Right lung (tissue), 10 donors: ENCODE measurements at places on chromosomes 3 and 15. TPM values are rescaled to one million over a fixed set of nuclear protein-coding genes. Genes with fewer than 3 reads are reported as not detected.
A peak's percentile ranks its signal among the peaks of the same experiment; 100 is the strongest.

GRCh38 chr3:120153294-120153693, 59.0 kb upstream of the GSK3B start:
- no peak for DNase-seq

The SLC12A1 gene
- 2.6 TPM for polyA plus RNA-seq

The IQCF5 gene
- not detected for polyA plus RNA-seq

DNA sequence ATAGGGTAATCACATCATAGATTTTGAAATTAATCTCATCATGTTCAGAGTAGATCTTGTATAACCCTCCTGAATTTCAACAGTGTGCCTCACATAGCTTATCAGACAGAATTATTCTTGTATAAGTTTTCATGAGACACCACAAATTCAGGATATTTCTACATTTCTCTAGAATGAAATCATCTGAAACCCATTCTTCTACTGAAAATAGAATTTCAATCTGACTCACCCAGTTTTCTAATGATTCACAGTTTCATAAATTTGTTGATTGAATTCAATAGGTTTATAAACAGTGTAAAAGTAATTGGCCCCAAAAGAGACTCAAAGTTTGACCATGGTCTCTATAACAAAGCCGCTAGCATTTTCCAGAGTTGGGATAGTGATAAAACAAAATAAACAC, 1082.6 kb upstream of the EPHA6 start:
- no peak for DNase-seq

DNA sequence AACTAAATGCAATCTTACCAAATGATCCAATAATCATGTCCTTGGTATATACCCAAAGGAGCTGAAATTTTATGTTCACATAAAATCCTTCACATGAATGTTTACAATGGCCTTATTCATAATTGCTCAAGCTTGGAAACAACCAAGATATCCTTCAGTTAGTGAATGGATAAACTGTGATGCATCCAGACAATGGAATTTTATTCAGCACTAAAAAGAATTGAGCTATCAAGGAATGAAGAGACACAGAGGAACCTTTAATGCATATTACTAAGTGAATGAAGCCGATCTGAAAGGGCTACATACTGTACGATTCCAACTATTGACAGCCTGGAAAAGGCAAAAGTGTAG, 168.4 kb downstream of the PDE8A start:
- no peak for DNase-seq

- no peak for DNase-seq
Observed at GRCh38 chr3:66041116-66041515, 2.4 kb upstream of the MAGI1 start.

GRCh38 chr15:68371851-68372250, 60.1 kb downstream of the ITGA11 start:
- DNase-seq: no peak

The DPPA4 gene
- 3.6 TPM for polyA plus RNA-seq

- no peak for DNase-seq
Observed at GRCh38 chr15:70091726-70092463, 5.8 kb downstream of the TLE3 start.

The PRKAR2A gene
- polyA plus RNA-seq: 33.4 TPM

- DNase-seq: no peak
Observed at GRCh38 chr3:5053021-5053831, 68.9 kb upstream of the ARL8B start.

DNA sequence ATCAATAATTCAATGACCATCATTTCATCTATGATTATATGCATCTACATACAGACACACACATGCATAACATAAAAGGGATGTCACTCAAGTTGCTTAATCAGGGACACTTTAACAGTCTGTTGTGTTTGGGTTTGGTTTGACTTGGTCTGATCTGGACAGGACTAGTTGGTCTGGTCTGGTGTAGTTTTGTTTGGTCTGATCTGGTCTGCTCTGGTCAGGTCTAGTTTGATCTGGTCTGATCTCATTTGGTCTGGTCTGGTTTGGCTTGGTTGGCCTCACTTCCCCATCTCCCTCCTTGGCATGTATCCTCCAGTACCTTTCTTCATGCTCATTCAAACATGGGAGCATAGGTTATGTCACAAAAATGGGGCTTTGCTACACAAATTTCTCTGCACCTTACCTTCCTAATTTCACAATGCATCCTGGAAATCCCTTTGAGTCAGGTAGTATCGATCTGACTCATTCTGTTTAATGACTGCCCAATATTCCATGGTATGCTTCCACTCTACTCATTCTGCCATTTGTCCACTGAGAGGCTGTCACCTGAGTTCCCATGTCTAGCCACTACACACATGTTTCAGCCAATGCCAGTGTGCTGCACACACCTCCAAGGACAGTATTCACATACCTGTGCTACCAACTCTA, 73.0 kb upstream of the TPM1 start:
- DNase-seq: no peak

DNA sequence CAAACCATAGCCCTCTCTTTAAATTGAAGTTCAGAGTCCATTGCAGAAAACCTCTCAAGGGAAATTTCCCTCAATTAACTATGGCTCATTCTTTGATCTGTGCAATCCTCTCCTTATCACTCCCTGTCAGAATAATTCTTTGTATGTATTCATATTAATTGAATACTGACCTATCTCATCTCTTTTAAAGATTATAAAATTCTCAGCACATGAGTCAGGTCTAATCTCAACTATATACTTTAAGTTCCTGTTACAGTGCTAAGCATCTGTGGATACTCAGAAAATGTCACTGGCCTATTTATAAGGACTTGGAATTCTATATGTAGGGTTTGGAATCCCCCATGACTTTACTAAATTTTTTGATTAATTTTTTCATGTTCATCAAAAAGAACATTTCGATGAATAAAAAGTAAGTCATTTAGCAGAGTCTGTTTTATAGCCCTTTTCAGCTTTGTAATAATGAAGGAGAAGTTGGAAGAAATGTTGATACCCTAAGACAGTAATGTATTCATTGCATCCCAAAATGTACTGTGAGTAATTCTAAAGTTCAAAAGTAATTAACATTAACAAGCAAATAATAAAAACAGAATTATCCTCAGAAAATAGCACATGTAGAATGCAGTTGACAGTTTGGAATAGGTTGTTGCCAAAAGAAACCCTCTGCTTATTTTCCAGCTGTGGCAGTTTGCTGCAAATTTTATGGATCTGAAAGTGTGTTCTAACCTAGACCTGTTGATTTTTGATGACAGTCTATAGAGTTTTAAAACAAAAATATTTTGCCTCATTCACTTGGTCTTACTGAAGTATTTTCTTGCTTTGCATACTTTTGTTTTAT, 503.4 kb upstream of the CBLB start:
- peak; percentile 35 for DNase-seq

The LARP6 gene
- 17.3 TPM for polyA plus RNA-seq

DNA sequence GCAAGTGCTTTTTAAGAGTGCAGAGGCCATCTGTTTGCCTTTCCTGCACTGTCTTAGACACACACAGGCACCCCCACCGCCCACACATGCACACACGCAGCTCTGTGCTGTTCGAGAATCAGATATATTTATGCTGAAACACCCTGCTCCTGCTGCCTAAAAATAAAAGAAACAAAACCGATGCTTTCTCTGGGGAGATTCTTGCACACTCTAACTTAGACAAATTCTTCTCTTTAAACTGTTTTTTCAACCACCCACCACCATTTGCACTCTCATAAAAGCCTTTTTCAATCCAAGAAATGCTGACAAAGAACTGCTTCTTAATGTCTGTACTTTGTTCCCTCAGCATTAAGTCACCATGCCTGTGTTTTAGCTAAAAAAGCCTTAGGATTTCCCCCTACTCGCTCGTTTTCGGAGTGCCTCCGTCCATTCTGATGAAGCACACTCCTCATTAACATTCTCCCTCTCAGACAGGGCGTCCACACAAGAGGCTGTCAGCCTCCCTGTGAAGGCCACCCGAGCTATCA, 26.2 kb downstream of the SLC12A8 start:
- no peak for DNase-seq

The AMOTL2 gene
- 42.9 TPM for polyA plus RNA-seq

The TLR9 gene
- polyA plus RNA-seq: 0.31 TPM
